ENCODE measurements at places on chromosomes 12 and 14.

DNA sequence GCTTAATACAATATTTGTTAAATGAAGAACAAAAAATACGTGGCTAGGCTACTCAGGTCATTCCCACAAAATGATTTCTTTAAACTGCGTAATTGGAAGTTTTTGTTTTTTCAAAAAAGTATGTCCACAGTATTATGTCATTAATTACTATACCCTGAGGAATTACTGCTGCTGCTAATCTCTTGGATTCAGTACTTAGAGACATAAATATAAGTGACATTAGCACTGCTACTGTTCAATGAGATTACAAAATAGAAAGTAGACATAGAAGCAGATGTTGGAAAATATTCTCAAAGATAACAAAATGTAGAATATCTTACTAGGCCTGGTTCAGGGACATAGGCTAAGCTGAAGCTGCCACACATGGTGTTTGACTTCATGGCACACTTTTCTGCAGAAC is 36.3 kb downstream of the HMGA2 start:
- no peak for DNase-seq

- no peak for DNase-seq
Observed at GRCh38 chr12:69595689-69596088, 10.4 kb downstream of the CCT2 start.

GRCh38 chr12:8699714-8700113 is 1.9 kb downstream of the RIMKLB start:
- no peak for DNase-seq

- no peak for DNase-seq
Observed at GRCh38 chr12:26120561-26121274, 4.1 kb downstream of the BHLHE41 start.

GRCh38 chr12:79848339-79848738 is 86.6 kb downstream of the PPP1R12A start:
- no peak for DNase-seq

- no peak for DNase-seq
Observed at GRCh38 chr12:89355243-89356068, 3.2 kb upstream of the DUSP6 start.

DNA sequence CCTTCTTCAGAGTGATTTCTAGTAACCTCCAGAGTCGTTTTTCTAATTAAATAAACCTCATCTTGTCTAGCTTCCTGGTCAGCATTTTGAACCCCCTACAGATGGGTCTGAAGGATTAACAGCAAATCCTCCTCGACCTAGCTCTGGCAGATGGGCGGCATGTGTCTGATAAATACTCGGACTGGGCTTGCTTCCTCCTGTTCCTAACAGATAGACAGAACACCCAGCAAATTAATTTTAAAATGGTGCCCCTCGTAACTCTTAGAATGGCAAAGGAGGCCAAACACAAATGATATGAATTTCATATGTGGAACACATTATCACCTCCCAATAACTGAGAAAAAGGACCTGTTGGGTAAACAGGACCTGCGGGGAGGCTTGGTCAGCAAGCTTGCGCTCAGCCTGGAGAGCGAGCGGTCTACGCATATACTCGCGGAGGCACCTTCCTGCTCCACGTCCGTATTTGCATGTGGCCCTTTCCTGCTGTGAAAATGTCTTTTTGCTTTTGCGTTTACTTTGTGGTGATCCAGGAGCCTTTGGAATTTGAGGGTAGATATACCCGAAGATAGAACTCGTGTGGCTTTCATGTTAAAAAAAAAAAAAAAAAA is 79.6 kb downstream of the OTX2 start:
- no peak for DNase-seq

DNA sequence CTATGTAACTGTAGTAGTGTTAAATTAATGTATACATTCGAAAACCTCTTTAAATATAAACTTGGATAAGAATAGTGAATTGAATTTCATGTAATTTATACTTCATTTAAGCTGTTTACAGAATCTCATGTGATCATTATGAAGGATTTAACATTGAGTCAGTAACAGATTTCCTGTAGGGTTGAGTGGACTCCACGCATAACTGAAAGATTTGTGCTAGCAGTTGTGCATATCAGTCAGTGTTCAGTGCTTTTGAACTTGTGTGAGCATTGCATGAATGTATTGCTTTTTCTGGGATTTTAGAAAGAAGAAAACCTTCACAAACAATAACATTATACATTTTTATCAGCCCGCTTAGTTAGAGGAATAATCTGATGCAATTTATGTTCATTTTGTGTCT is 1435.3 kb downstream of the LRFN5 start:
- DNase-seq: no peak

- no peak for DNase-seq
Observed at GRCh38 chr14:71753976-71754375, 178.3 kb upstream of the RGS6 start.

GRCh38 chr12:52600475-52600874 is 788 bp downstream of the KRT72 start:
- no peak for DNase-seq

- no peak for DNase-seq
Observed at GRCh38 chr14:54889919-54890318, 12.7 kb downstream of the GCH1 start.

DNA sequence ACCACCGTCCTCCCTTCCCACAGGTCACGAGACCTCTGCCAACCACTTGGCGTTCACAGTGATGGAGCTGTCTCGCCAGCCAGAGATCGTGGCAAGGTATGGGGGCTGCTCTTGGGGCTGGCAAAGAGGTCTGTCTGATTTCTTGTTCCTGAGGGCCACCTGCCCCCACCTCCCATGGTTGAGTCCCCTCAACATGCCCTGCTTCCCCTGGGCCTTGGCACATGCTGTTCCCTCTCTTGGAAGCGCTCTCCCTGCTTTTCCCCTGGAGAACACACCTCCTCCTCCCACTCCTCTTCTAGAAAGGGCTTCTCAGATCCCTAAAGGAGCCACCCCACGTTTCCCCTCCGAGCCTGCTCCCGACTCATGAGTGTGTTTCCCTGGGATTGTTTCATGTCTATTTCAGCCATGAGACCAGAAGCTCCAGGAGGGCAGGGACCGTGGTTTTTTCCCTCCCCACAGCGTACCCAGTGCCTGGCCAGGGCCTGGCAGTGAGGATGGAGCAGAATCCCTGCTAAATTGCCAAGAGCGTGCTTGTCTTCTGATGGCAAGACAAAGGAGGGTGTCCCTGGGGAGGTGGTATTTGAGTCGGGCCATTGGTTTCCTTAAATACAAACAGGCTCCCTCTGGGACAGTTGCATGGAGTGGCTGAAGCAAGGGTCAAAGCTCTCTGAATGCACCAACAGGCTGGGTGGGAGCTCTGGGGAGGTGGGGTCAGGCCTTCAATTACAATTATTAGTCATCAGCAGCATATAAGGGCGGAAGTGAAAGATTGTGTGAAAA is 34.1 kb downstream of the CYP46A1 start:
- DNase-seq: peak; percentile 27

DNA sequence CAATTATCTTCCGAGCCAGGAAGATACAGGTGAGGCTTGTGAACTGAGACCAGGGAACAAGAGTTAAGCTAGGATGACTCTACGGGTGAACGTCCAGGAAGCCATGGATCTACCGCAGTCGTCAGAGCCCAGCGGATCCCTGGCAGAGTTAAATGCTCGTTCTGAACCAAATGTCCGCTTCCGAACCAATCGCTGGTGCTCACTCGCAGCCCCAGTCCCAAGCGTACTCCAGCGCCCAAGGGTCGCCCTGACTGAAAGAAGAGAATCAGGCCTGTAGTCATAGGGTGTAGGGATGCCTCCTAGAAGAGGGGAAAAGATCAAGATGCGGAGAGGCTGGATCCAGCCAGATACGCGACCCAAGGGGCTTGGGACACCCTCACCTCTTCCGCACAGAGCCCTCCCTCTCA is 283 bp downstream of the VIPAS39 start:
- no peak for DNase-seq

DNA sequence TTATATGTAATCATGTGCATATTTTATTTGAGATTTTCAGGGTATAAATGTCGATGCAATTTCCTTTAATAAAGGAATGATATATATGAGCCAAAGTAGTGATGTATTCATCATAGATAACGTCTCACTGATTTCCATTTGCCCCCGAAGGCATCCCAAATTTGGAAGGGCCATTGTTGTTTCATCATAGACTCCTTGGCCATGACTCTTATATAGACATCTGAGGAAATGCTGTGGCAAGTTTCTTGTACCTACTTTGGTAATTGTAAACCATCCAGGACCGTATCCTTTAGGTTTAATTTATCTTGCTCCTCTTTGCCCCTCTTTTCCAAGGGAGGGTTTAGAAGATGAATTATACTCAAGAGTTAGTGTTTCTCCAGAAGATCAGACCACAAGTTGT is 84.7 kb downstream of the SAMD4A start:
- DNase-seq: peak; percentile 35

DNA sequence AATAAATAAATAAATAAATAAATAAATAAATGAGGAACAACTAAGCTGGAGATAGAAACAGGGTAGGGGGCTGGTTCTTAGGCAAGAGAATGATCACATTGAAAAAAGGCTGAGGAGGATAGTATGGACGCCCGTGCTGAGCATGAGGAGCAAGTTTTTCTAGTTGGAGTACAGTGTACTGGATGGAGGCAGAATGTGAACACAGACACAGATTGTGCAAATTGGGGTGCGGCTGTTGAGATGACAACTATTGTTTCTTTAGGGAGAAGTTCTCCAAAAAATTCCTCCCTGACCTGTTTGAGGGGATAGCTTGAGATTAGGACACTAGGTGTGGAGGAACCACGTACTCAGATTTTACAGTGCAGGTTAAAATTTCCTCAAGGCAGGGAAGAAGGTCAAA is 979 bp upstream of the BIN2 start:
- DNase-seq: no peak

DNA sequence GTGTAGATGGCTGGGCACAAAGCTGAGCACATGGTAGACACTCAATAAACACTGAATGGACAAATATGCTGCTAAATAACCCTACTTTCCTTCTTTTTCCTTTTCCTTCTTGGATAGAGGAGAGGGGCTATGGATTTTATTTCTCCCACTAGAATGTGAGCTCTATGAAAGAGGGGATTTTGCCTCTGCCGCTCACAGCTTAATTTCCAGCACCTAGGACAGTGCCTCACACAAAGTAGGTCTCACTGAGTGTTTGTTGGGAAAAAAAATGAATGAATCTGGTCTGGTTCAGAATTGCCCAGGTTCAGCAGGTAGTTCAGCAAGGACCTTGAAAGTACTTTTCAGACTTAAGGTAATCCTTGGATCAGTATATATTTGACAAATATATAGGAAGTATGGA is 65.5 kb downstream of the WSCD2 start:
- no peak for DNase-seq

GRCh38 chr12:127008755-127009403 is 1258.1 kb upstream of the TMEM132C start:
- DNase-seq: no peak

Data from myocyte (in vitro differentiated cells).